MG63 (cell line): ENCODE measurements at places on chromosomes 16 and 17. TPM values are rescaled to one million over a fixed set of nuclear protein-coding genes. Genes with fewer than 3 reads are reported as not detected.

DNA sequence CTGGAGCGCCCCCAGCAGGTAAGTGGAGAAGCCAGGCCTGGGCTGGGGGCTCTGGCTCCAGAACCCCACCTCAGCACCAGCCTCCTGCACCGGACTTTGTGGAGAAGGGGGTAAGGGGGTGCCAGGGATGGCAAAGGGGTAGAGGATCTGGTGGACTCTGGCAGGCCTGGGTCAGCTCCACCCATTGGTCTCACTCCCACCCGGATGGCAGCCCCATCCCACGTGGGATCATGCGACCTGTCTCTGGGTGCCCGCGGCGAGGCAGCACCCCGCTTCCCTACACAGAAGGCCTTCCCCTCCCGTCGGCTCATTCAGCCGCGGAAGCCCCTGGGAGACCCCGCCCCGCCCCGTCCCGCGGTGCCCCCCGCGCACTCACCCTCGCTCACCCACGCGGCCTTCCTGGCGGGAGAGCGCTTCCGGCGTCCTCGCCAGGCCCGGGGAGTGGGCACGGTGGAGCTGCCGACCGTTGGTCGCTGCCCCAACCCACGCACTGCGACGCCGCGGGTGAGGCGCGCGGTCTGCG, 498 bp upstream of the PLEKHG4 start:
- DNase-seq: peak; percentile 80

GRCh38 chr17:34228781-34229180, 26.3 kb upstream of the CCL2 start:
- no peak for DNase-seq

The C1QTNF1 gene
- 23.1 and 38.4 TPM in 2 replicates for total RNA-seq

The PTX4 gene
- not detected in 2 replicates for total RNA-seq

DNA sequence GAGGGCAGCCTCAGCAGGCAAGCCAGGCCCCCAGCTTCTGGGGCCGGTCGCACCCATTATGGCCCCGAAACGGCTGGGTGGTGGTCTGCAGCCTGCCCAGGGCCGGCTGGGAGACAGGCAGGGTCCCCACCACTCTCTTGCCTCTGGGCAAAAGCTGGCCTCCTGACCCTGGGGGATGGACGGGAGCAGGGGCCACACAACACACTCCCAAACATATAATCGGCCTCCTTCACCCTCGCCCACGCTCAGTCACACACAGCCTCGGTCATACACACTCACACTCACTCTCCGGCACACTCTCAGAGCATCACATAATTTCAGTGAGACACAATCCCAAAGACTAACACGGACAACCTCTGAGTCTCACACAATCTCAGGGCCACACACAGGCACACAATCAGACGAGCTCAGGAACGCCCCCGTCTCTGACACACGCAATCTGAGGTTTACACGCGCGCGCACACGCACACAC, 589 bp downstream of the PEMT start:
- no peak for DNase-seq

The MPP2 gene
- total RNA-seq: 1.0 and 3.7 TPM in 2 replicates

DNA sequence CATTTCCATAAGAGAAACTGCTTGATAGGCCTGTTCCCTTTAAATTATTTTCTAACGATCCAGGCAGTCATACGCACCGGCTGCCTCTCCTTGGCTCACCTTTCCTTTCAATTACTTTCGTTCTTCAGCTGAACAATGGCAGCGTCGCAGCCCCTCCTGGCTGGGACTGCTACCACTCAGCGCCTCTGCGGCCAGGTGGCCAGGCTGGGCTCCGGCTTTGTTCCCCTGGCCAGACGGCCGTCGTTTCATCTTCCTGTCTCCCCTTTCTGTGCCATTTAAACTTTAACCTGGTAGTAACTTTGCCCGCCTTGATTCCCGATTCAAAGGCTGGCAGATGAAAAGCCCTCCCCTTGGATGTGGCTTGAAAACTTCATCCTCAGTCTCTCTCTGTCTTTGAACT, 79.0 kb downstream of the C16orf78 start:
- DNase-seq: no peak

DNA sequence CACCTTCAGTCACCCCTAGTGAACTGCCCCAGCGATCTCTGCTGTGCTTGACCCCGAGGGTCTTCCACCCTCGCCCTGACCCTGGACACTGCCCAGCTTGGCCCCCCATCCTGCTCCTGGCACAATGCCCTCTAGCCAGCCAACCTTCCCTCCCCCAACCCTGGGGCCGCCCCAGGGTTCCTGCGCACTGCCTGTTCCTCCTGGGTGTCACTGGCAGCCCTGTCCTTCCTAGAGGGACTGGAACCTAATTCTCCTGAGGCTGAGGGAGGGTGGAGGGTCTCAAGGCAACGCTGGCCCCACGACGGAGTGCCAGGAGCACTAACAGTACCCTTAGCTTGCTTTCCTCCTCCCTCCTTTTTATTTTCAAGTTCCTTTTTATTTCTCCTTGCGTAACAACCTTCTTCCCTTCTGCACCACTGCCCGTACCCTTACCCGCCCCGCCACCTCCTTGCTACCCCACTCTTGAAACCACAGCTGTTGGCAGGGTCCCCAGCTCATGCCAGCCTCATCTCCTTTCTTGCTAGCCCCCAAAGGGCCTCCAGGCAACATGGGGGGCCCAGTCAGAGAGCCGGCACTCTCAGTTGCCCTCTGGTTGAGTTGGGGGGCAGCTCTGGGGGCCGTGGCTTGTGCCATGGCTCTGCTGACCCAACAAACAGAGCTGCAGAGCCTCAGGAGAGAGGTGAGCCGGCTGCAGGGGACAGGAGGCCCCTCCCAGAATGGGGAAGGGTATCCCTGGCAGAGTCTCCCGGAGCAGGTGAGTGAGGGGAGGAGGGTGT, at the start of gene TNFSF13:
Gene TNFSF13 (plus strand): TSS at position 207 of the 776 bp plus-strand sequence. CDS start 290 bp downstream, at position 497.
- no peak for DNase-seq

The GAS2L2 gene
- not detected in 2 replicates for total RNA-seq

GRCh38 chr16:46762583-46762982, 14.4 kb upstream of the MYLK3 start:
- DNase-seq: no peak

GRCh38 chr16:3054965-3055733, 8.8 kb downstream of the MMP25 start:
- DNase-seq: no peak

The HOXB4 gene
- total RNA-seq: 0.86 and 4.2 TPM in 2 replicates

GRCh38 chr17:63395075-63395805, 50.9 kb downstream of the CYB561 start:
- peak; percentile 68 for DNase-seq

DNA sequence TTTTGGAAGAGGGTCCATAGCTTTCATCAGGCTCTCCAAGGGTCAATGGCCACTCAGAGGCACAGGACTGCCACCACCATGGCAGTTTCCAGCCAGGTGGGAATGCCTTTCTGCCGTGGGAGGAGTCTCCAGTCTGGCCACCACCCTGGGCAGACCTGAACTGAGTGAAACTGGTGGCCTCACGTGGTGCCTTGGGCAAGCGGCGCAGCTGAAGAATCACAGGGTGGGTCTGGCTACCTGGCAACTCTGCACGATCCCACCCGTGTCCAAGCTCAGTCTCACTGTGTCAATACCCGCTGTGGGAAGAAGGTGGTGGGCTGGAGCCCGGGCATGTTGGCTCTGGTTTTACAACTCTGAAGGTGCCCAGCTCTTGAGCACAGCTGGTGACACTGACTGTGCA, 31.8 kb downstream of the VAC14 start:
- DNase-seq: no peak

The KRTAP1-1 gene
- 0.33 TPM in 1 of 2 replicates, not detected in the other for total RNA-seq

- peak; percentile 52 for DNase-seq
These were observed 743.1 kb downstream of the KCNJ18 start for GRCh38 chr17:22435231-22435974.

DNA sequence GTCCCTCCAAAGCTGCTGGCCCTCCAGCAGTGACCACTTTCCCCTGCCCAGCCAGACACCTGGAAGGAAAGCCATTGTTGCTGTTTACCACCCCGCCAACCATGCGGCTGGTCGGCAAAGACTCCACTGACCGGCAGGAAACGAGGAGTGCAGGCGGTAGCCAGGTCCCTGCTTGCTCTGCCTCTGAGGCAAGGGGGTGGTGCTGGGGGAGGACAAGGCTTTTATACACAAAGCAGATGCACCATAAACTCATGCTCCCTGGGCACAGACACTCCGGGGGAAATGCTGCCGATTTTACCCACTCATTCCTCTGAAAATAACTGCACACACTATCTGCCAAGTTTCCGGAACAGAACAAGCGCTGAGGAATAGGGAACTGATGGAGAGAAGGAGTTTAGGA, 62.8 kb upstream of the GRIN2A start:
- peak; percentile 7 for DNase-seq

The CACNG1 gene
- total RNA-seq: not detected in 2 replicates

DNA sequence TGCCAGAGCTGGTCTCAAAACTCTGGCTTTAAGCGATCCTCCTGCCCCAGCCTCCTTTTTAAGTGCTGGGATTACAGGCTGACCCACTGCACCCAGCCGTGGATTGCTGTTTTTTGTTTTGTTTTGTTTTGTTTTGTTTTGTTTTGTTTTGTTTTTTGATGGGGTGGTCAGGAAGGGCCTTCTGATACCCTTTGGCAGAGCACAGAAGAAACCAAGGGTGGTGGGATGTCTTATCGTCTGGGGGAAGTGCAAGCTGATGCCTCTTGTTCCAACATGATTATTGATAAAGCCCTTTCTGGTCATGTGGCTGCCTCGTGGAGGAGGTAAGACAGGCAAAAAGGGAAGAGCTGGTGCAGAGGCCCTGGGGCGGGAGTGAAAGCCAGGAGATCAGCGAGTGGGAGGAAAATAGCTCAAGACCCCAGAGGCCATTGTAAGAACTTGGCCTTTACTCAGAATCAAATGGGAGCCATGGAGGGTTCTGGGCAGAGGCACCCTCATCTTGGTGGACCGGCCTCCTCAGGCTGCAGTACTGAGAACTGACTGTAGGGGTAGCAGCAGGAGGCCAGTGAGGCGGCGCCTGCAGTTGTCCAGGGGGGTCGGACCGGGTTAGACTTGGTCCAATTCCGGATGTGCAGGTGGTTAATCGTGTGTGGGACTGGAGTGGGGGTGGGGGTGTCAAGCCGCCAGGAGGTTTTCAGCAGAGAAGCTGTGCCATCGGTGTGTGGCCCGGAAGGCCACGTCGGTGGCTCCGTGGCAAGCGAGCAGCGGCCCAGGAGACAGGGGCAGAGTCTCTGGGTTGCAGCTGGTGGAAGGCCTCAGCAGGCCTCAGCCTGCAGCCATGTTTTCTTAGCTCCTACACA, 84.4 kb upstream of the GSE1 start:
- no peak for DNase-seq

GRCh38 chr17:14432079-14432478, 131.2 kb downstream of the HS3ST3B1 start:
- DNase-seq: no peak

DNA sequence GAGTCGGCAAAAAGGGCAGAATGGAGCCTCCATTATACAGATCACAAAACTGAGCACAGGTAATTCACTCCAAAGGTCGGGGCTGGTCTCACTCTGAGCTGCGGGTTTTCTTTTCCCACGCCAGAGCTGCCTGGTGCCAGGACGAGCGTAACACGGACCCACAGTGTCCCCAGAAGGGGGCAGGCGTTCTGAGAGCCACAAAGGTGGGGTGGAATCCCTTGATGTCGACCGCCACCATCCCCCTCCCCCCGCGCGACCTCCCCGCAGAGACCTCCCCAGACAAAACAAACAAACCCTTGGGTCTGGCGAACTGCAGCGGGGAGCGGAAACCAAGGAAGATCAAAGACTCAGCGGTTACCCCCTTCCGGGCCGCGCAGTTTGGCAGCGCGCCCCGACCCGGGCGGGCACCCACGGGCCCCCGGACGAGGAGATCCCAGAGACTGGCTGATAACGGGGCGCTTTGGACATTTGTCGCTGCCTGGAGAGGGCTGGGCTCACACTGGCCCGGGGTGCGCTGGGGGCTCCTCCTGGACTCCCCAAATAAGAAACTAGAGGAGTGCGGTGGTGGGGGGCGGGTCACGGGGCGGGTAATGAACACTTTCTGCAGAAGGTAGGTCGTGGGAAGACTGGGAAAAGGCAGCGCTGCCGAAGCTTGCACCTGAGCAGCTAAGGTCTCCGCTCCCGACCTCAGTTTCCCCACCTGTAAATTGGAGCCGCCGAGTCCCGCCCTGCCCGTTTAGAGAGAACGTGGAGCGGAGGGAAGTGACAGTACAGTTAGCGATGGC, 664 bp upstream of the NKD1 start:
- DNase-seq: no peak

- DNase-seq: no peak
These were observed 5.8 kb downstream of the CBX8 start for GRCh38 chr17:79790805-79791734.

The RND2 gene
- not detected in 2 replicates for total RNA-seq

DNA sequence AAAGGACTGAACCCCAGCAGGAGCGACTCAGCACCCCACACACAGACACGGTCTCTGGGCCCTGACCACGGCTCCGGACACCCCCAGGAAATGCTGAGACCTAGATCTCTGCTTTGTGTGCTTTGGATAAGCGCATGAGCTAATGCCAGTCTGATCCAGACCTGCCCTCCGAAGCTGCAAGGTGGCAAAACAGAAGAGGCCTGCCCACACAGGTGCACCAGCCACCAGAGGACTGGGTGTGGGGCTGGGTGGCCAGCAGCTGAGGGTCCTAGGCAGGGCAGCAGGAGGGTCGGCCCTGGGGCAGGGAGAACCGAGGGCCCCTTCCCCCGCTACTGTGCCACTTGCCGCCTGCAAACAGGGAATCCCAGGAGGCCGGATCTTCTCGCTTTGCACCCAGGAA, 30.7 kb upstream of the EIF1 start:
- no peak for DNase-seq

DNA sequence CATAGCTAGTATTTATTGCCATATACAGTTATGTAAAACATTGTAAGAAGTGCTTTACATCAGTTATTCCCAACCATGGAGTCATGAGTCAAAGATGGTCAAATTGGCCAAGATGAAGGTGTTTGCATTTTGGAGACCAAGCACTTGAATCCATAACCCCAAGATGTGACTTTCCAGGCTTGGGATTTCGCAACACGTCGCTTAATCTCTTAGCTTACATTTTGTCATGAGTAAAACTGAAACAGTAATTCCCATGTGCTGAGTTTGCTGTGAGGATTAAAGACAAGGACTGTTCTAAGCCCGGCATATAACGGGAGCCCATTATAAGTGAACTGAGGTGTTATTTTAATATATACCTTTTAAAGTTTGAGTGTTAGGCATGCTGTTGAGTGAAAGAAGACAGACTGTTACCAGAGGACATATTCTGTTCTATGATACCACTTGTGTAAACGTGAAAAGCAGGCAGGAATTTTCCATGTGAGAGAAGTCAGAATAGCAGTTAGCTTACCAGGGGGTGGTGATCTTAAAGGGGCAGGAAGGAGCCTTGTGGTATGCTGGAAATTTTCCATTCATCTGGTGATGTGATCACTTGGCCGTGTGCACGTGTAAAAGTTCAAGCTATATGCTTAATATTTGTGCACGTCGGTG, 484.9 kb downstream of the WWOX start:
- no peak for DNase-seq

GRCh38 chr17:66564992-66565465, 262.6 kb downstream of the PRKCA start:
- DNase-seq: peak; percentile 70

The ASPA gene
- 0.30 TPM in 1 of 2 replicates, not detected in the other for total RNA-seq
